ENCODE measurements at places on chromosomes 13 and 19.

- no peak for DNase-seq
These were observed 389.3 kb downstream of the DACH1 start for GRCh38 chr13:71477735-71478134.

GRCh38 chr13:22193070-22193469 is 522.2 kb downstream of the FGF9 start:
- DNase-seq, result no peak

- no peak for DNase-seq
These were observed 87.2 kb downstream of the SCGB2B2 start for GRCh38 chr19:34589730-34590129.

DNA sequence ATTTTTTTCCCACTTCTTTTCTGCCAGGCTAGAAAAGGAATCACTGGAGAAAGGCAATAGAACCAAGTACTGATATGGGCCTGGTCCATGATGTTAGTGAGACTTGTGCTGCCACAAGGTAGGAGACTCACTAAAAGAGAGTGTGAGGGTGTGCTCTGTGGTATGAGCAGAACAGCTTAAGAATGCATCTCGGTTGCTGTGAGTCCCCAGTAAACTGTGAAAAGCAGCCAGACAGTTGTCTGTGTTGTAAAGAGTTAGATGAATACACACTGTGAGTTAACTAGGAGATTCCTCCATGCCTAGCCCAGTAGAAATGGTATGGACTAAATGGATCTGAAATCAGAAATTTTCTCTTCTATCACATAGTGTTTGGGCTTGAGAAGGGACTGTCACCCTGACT is 1177.3 kb upstream of the MIR17HG start:
- no peak for DNase-seq

GRCh38 chr13:103931885-103932284 is 865.7 kb upstream of the SLC10A2 start:
- no peak for DNase-seq

- no peak for DNase-seq
These were observed 14.2 kb downstream of the KLF5 start for GRCh38 chr13:73073050-73073449.

- no peak for DNase-seq
These were observed 200.3 kb downstream of the LMO7 start for GRCh38 chr13:75836441-75836840.

GRCh38 chr13:22086597-22087330 is 415.9 kb downstream of the FGF9 start:
- DNase-seq, result no peak

DNA sequence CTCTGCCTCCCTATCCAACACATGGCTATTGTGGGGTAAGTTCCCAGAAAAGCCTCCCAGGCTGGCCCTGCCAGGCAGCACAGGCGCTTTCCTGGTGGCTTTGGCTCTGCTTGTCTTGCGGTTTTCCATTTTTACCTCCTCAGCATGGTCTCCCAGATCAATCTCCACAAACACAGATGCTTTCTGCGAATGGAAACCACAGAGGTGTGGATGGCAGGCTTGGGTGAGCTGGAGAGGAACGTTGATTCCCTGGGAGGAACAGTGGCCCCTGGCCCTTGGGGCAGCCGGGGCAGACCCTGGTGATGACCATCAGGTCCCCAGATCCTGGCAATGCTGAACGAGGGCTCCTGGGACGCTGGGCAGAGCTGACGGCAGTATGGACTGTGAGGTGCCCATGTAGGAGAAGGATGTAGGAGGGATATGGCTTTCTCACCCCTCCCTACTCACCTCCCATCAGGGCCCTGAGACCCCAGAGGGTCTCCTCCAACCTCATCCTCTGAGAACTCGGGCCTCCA is 6.6 kb downstream of the C13orf46 start:
- DNase-seq, result no peak

DNA sequence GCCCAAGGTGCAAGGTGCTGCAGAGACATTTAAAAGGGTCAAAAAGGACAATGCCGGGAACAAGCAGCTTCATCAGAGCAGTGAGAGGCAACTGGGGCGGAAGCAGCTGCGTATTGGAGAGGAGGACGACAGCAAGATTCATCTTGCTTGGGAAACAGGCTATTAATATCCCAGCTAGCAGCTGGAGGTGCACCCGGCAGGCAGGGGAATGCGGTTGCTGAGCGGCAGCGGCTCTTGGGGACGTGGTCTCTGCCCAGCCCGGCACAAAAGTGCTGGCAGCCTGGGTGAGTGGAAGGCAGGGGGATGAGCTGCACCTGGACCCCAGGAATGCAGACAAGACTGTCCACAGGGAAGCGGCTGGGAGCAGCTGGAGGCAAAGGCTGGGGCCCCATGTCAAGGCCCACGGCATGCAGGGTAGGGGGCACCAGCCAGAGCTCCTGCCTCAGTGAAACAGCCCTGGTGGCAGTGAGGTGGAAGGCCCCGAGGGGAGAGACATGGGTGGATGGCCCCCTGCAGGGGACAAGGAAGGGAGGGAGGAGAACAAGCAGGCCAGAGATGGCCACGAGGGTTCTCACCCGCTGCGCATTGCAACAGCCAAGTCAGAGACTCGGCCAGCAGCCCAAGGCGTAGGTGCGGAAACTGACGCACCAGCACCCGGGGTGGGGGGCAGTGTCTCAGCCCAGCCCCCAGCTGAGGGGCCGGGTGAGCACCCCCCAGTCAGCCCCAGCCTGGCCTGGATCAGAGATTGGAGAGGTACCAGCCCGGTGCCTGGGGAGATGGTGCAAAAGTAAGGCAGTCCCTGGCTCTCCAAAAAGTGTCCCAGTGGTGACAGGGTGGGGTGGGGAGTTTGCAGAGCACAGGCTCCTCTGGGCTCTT is 34.4 kb downstream of the PEPD start:
- no peak for DNase-seq

GRCh38 chr19:54096617-54097106 is 3.9 kb downstream of the OSCAR start:
- DNase-seq, result no peak

- no peak for DNase-seq
These were observed 46.4 kb upstream of the SHKBP1 start for GRCh38 chr19:40530091-40530901.

- DNase-seq, result no peak
These were observed 131.0 kb upstream of the IRS2 start for GRCh38 chr13:109917422-109917821.

GRCh38 chr19:5317321-5317720 is 23.3 kb downstream of the PTPRS start:
- DNase-seq, result no peak

- no peak for DNase-seq
These were observed 1.8 kb downstream of the KMT2B start for GRCh38 chr19:35719402-35720162.

DNA sequence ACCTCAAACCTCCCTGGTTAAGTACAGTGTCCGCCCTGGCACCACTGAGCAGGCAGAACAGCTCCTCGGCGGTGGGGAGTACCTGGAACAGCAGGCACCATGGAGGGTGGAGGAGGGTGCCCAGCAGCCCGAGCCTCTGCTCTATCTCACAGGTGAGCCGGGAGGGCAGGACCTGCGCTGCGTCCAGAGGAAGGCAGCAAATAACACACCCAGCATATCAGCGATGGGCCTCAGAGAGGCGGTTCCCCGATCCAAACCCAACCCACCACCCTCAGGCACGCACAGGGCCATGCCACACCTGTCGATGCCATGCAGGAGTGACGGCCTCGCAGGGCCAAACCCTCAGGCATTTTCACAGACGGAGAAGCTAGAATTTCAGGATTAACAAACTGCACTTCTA is 11.8 kb downstream of the PEPD start:
- no peak for DNase-seq

GRCh38 chr19:27758626-27759505 is 1454.1 kb downstream of the UQCRFS1 start:
- no peak for DNase-seq

DNA sequence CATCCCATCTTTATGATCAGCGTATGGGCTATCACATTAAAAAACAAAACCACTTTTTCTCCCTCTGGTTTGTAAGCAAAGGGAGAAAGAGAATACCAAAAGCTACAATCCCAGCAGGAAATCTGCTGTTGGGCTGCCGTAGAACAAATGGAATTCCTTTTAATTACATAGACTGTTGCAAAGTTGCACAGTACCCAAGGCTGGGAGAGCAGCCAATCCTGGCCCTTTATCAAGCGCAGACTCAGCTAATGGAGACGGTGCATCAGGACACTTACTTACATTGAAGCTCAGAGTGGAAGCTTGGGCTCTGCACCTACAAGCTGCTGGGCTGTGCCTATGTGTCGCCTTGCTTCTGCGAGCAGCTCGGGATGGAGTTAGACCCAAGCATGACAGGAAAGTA is 15.2 kb downstream of the CCNA1 start:
- no peak for DNase-seq

DNA sequence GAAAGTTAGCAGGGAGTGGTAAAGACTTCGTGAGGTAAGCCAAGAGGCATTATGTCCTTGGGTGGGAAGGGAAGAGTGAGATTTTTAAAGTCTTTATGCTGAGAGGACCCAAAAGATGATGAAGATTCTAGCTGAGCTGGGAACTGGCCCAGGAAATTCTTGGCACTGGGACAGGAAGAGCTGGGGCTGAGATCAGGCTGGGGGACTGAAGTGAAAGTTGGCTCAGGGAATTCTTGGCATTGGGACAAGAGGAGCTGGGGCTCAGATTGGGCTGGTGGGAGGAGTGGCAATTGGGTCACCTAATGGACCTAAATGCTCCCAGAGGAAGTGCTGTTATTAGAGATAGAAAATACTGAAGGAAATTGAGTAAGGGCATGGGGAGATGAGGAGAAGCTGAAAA is 8.8 kb downstream of the SCEL start:
- DNase-seq, result no peak

DNA sequence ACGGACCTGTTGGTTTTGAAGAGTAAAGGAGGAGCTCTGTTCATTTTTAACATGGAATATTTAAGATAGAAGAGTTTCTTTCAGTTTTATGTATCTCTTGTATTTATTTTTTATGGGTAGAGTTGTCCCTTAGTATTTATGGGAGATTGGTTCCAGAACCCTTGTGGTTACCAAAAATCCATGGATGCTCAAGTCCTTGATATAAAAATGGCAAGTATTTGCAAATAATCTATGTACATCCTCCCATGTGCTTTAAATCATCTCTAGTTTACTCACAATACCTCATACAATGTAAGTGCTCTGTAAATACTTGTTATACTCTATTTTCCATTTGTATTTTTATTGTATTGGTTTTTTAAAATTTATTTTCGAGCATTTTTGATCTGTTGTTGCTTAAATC is 63.1 kb downstream of the TM9SF2 start:
- DNase-seq, result no peak

GRCh38 chr13:40895227-40896184 is 106.1 kb downstream of the SLC25A15 start:
- no peak for DNase-seq

DNA sequence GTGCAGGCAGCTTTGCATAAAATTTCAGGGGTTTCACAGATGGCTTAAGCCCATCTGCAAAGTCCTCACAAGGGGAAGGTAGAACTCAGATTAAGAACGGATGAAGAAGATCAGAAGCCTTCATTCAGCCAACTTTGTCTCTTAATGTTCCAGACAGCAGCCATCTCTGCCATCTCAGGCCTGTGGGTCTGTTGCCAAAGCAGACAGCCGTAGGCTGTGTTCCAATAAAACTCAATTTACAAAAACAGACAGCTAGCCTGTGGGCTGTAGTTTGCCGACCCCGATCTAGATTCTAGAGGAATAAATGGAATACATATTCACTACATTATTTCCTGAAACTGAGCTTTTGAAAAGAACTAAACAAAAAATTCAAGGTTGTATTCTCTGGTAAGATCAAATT is 3.8 kb downstream of the DCUN1D2 start:
- DNase-seq, result no peak

- DNase-seq, result no peak
These were observed 1608.8 kb upstream of the PCDH20 start for GRCh38 chr13:63024458-63024857.

DNA sequence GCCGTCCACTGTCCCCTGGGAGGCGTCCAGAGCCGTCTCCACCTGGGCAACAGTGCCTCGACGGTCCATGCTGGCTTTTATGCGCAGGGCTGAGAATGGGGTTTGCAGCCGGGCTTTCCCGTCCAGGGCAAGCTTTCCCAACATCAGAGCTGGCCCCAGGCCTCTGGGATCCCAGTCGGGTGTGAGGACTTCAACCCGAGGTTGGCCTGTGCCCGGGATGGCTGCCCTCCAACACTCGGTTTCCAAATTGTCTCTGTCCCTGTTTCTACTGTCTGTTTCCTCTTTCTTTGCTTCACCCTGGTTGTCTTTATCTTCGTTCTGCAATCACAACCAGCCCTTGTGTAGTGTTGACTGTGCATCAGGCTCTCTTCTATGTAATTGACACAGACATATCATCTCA is at the start of gene IFNL4:
Gene IFNL4, minus strand, starts transcription at position 51 of the 400 bp plus-strand sequence.
- no peak for DNase-seq

GRCh38 chr19:36488846-36489117 is 579 bp downstream of the ZNF566 start:
- DNase-seq, result peak; percentile 15

GRCh38 chr13:84927442-84928169 is 871.6 kb downstream of the SLITRK6 start:
- DNase-seq, result no peak

Measured in GM12892 (cell line).